ENCODE measurements at places on chromosomes 2 and 18.

- peak; percentile 49 for DNase-seq
Observed at GRCh38 chr2:208265371-208265800, 669 bp upstream of the PIKFYVE start.

- DNase-seq = peak; percentile 2
Observed at GRCh38 chr2:7403092-7403775, 486.0 kb downstream of the RNF144A start.

DNA sequence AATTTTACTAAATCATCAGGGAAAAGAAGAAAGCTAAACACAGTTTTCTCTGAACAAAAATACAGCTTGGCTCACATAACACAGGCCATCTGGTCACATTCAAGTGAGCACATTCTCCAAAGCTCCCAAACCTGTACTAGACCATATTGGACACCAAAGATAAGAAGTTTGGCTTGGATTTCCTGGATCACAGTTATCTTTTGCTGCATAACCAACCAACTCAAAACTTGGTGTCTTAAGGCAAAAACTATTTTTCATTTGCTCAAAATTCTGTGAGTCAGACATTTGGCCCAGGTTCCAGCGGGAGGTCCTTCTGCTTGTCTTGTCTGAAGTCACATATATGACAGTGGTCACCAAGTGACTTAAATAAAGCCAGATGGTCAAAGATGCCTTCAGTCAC, 83.2 kb downstream of the GYPC start:
- DNase-seq = no peak

- DNase-seq = no peak
Observed at GRCh38 chr2:15768615-15769014, 171.7 kb upstream of the MYCN start.

GRCh38 chr2:68372485-68372884, 7.4 kb downstream of the PLEK start:
- DNase-seq = no peak

DNA sequence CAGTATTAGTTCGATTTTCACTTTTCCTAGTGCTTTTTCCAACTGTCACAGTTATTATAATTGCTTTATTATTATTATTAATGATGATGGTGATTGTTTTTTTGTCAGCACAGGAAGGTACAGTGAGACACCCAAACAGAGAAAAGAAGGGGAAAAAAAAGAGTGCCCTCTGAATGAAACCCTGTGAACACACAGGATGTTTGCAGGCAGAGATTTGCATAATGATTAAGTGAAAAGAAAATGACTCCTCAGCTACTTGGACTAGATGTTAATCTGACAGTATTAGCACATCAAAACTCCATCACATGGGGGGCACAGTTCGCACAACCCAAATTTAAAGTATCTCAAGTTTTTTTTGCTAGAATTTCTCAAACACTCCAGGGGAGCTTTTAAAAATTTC, 32.9 kb downstream of the ADD2 start:
- no peak for DNase-seq

- DNase-seq = no peak
Observed at GRCh38 chr2:167487728-167488127, 599.4 kb downstream of the XIRP2 start.

DNA sequence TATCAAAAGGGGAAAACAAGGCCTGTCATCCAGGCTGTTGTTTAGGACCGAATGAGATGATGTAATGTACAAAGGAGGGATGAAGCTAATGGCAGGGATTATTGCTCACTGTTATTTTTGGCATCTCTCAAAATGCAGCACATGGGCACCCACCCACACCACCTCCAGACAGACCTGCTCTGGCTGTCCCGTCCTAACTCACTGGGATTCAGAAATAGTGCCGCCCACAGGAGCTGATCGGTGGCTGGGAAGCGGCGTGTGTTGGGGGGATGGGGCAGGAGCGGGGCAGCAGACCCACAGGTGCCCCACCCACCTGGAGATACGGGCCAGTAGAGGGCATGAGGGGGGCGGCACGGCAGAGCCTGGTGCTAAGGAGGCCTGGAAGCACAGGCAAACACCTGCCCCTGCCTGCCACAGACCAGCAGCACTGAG, 52.2 kb downstream of the CRACDL start:
- no peak for DNase-seq

DNA sequence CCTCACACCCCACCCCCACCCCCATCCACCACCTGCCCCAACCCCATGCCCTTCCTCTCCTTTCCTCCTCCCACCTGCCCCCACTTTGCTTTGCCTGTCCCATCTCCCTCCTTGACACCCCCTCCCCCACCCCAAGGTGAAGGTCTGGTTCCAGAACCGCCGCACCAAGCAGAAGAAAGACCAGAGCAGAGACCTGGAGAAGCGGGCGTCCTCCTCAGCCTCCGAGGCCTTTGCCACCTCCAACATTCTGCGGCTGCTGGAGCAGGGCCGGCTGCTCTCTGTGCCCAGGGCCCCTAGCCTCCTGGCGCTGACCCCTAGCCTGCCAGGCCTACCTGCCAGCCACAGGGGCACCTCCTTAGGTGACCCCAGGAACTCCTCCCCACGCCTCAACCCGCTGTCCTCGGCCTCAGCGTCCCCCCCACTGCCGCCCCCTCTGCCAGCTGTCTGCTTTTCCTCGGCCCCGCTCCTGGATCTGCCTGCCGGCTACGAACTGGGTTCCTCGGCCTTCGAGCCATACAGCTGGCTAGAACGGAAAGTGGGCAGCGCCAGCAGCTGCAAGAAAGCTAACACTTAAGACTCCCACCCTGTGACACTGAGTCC, 3.0 kb upstream of the ATP6V1B1 start:
- DNase-seq = no peak

DNA sequence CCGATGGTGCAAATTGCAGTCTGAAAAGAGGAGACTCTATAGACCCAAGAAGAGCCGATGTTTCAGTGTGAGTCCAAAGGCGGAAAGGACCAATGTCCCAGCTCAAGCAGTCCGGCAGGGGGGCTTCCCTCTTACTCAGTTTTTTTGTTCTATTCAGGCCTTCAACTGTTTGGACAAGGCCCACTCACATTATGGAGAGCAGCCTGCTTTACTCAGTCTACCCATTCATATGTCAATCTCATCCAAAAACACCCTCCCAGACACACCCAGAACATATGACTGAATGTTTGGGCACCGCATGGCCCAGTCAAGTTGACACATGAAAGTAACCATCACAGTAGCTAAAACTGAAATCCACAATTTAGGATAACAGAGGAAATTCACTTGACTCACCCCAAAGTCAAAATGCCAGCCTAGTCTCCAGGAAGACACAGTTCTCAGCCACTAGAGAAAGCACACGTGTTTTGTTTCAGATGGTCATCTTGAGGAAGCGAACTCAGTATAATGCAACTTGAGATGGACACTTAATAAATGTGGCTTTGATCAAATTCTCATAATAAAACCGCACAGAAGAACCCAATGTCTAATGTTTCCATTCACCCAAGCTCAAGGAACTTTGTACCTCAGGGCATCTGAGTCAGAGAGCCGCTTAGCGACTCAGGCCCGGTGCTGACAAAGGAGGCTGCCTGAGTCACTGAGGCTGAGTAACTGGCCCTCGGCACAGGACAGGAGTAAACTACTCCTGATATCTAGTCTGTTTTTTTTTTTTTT, 2.4 kb downstream of the FHL2 start:
- no peak for DNase-seq

DNA sequence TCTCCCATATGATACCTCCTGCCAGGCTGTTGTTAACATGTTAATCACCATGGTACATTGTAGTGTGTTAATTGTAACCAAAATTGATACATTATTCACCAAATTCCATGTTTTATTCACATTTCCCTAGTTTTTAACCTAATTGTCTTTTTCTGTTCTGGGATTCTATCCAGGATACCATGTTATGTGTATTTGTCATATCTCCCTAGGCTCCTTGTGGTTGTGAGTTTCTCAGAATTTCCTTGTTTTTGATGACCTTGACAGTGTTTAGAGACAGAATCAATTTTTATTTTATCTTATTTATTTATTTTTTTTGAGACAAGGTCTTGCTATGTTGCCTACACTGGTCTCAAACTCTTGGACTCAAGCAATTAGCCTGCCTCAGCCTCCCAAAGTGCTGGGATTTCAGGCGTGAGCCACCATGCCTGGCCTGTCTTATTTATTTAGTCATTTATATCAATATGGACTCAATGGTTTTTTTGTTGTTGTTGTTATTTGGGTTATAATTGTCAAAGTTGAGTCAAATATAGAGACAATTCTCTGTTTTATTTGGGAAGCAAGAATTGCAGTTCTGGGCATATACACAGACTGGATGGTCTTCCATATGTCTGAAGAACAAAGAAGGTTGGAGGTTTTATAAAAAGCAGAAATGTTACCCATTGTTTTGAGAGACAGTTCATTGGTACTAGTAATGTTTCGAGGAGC, 42.6 kb downstream of the INPP4A start:
- DNase-seq = no peak

DNA sequence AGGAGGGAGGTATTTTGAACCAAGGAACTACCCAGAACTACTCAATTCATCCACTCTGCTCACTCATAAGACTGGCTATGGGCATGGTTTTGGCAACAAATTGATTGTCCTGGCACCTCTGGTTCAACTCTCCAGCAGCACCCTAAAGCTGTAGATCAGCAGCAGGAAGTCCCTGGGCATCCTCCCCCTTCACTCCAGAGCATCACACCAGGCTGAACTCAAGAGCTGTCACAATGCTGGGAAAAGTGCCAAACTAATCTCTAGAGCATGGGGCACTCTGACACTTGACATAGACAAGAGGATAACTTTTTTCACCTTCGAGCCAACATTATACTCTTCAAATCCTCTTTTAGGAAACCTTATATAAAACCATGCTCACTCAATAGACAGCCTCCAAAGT, 154.1 kb upstream of the RBBP8 start:
- no peak for DNase-seq

GRCh38 chr2:79235135-79235534, 75.6 kb upstream of the REG3A start:
- DNase-seq = no peak

DNA sequence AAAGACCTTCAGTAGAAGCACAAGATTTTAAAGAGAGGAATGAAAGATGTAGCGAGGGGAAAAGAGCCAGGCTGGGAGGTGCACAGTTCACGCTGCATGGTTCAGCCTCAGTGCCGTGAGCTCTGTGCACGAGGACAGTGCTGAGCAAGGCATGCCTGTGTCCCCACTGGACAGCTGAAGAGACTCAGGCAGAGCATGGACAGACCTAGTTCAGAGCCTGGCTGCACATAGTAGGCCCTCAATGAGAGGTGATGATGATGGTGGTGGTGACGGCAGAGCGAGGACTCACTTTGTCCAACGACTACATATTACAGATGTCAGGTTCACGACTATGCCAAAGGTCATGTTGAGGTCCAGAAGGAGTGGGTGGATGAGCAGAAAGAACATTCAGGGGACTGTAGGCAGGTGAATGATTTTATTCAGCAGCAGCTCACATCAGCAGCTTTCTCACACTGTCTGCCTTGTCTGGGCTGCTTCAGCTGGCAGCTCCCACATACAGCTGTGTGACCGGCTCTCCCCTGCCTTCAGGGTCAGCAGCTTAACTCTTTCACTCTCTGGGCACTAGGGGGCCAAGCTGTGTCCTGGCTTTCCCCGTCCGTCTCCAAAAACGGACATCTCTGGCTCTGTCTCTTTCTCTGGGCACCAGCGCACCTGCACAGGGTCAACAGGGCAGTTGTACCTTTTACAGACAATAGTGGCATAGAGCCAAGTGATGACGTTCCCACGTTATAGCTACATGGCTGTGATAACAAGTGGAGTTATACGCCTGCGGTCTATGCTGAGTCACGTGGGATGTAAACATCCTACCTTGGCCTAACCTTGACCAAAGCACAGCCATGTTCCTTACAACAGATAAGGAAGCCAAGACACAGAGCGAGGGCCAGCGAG, 128.8 kb upstream of the MSH6 start:
- DNase-seq = no peak

DNA sequence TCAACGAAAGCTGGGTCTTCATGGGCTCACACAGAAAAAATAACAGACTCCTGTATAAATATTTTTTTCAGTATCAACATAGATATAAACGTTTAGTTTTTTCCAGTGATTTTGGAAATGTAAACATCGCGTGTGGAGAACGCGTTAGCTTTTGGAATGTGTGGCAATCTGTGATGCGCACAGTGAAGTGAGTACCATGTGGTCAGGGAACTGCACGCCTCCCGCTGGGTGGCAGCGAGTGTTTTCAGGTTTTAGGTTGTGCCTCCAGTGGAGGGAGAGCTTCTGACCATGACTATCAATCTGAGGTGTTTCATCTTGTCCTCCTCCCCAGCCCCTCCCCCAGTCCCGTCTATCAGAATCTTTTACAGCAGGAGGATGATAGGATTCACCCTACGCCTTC, 127.8 kb downstream of the ARHGAP28 start:
- no peak for DNase-seq

GRCh38 chr2:32647180-32647651, 19.4 kb downstream of the TTC27 start:
- DNase-seq = no peak

- DNase-seq = no peak
Observed at GRCh38 chr2:206935991-206936842, 3.1 kb upstream of the CPO start.

DNA sequence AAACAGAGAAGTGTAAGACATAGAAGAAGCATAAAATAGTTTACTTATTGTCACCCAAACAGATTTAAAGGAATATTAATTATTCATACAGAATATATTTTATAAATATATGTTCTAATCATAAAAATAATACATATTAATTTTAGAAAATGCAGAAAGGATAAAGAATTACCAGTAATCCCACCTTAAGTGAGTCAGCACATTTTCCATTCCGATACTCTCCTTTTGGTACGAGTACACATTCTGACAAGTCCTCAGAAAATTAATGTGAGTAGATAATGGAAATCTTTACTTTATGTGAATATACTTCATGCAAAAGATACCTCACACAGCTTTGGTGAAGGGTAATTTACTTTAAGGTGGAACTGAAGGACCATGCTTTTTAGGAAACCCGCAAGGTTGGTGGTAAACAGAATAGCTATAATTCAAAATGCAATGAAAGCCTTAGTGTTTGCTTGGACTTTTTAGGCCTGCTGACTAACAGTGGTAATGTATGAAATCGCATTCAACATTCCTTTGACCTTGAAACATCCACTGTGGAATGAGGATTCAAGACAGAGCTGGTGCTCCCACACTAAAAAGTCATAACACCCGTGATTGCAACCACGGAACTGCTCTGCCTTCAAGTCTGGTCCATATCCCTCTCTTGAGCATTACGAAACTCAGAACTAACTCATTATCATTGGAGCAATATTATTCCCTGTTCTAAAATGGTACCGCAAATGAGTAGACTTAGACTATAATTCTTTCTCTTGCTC, 28.1 kb upstream of the HTR2B start:
- no peak for DNase-seq

DNA sequence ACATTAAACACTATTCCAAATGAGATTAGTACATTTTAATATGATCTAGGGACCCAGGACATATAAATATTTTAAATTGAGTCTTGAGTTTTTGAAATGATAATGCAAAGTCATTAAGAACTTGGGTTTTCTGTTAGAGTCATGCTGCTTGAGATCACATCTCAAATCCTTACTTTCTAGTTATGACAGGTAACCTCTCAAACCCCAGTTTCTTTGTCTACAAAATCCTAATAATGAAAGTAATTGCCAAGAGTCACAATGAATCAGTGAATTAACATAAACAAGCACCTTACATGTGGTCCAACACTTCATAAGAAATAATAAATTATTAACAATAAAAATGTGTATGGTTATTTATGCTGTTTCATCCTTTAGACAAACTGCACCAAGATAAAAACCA, 607.6 kb downstream of the LRP1B start:
- no peak for DNase-seq
